Endodermal cell (in vitro differentiated cells): ENCODE measurements at places on chromosomes 5 and 9. TPM values are rescaled to one million over a fixed set of nuclear protein-coding genes. Genes with fewer than 3 reads are reported as not detected.

- peak; percentile 85 for DNase-seq
These were observed 291.8 kb upstream of the DAB2 start for GRCh38 chr5:39716532-39717028.

Gene SPATA9
- 1.1 to 2.0 TPM (median 1.3 TPM) in 3 replicates for total RNA-seq

DNA sequence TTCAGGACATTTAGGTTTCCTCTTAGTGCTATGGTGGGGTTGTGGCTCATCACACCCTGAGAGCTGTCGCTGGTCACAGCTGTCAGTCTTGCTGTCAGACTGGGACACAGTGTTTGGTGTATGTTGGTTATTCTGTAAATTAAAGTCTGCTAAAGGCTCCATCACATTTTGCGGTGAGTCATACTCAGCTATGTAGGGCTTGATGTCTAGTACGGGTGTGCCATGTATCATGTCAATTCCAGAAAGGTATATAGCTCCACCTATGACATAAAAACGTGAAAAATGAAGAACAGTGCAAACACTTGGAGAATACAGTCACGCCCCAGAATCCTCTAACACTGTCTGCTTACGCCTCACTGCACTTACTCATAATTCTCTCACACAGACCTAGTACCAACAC is 11.9 kb downstream of the TRMO start:
- DNase-seq = no peak

DNA sequence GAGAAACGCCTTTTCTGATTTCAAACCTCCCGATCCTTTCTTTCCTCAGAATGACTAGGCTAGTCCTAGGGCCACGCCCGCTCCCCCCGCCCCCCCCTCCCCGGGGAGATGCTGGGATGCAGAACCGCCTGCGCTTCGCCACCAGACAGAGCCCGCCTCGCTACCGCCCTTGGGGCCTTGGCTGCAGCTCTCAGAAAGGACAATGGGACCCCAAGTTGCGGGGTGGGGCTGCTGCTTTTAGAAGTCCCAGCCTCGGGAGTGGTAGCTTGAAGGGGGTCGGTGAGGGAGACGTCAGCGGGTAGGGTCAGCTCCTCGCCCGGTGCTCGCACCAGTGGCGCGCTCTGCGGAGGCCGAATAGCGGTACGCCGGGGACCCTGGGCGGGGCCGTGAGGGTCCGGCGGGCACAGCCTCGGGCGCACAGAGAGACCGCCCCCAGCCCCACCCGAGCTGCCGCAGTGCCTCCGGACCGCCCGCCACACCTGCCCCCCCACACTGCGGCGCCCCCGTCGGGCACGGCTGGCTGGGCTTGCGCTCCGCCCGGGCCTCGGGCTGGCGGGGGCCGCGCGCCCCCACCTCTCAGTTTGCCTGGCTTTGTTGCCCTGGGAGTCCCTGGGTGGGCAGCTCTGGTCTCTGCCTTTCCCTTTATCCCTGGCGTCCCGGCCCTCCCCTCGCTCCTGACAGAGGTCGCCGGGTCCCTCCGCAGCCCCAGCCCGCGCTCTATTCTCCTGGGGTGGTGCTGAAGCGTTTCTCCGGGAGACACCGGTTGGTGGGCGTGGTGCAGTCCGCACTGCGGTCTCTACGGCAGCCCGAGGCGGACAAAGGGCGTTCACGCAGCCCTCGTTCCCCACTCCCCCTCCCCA is 1.2 kb downstream of the MAP1B start:
- DNase-seq = peak; percentile 92

GRCh38 chr5:149453618-149454415 is 74.7 kb upstream of the IL17B start:
- DNase-seq = no peak
